Glutamatergic neuron (in vitro differentiated cells): ENCODE measurements at places on chromosomes 1 and 21. TPM values are rescaled to one million over a fixed set of nuclear protein-coding genes. Genes with fewer than 3 reads are reported as not detected.

Gene DISP1
- 9.6 TPM for total RNA-seq

GRCh38 chr1:180530501-180530900, 28.1 kb upstream of the ACBD6 start:
- DNase-seq = no peak
- no peaks in the 10 kb centered on the region for H3K36me3 ChIP-seq
- peaks cover 2% of the 10 kb centered on the region for H3K27me3 ChIP-seq
- no peak overlapping the region for H3K4me3 ChIP-seq

DNA sequence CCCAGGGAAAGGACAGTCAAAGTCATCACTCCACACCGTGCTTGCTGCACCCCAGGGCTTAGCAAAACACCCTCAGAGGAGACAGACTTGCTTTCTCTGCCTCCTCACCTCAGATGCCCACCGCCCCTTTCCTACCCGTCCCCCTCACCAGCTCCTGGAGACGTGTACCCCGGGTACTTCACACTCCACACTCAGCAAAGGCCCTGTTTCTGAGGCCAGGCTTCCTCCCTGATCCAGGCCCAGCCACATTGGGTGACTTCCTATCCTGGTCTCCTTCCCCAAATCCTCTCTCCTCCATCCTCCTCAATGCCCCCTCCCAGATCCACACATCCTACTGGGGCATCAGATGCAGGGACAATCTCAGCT, 116.7 kb downstream of the DMRTB1 start:
- H3K4me3 ChIP-seq = peak overlapping the region; percentile 42
- H3K4me1 ChIP-seq = peaks cover 34% of the 10 kb centered on the region
- peaks cover 4% of the 10 kb centered on the region for H3K36me3 ChIP-seq
- H3K27ac ChIP-seq = peak overlapping the region; percentile 94
- peaks cover 5% of the 10 kb centered on the region for H3K27me3 ChIP-seq

- no peak overlapping the region for H3K4me3 ChIP-seq
- H3K4me1 ChIP-seq = peaks cover 13% of the 10 kb centered on the region
- H3K27me3 ChIP-seq = no peaks in the 10 kb centered on the region
- DNase-seq = no peak
- peaks cover 9% of the 10 kb centered on the region for H3K36me3 ChIP-seq
Observed at GRCh38 chr1:202680586-202681352, 29.5 kb downstream of the SYT2 start.
